Cortex of kidney (tissue), 1 donor: ENCODE measurements at places on chromosomes 3 and 15.

DNA sequence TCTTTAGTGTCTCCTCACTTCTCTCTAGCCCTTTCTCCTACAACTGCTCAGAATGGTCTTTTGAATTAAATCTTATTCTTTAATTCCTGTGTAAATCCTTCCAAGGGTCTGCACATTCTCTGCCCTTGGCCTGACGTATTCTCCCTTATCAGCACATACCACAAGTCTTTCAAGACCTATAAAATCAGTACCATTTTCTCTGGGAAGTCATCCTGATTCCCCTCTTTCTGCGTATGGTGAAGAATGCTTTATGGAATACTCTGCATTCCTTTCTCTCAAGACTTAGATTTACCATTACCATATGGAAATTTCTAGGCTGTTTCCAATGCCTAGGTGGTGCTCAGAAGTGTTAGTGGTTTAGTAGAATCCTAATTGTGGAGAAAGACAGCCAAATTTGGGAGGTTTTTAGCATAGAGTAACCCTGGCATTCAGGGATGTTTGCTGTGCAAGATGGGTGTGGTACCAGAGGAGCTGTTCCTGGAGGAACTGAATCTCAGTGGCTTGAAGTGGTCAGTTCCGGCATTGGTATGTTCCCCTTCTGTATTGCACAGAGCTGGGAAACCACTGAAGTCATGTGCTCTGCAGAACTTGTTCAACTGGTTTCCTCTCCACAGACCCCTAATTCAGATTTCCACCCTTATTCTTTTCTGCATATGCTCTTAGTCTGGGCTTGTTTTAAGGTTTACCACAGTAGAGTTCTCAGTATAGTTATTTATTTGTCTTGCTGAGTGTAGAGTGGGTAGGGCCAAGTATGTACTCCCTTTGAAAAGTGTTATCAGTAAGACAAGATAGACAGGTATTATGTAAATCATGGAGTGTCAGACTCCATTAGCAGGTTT lies 24.5 kb downstream of the IQGAP1 start:
- no peak for DNase-seq

GRCh38 chr15:57213862-57214261 lies 162.4 kb upstream of the CGNL1 start:
- no peak for DNase-seq

GRCh38 chr15:27119695-27120266 lies 148.8 kb downstream of the GABRG3 start:
- DNase-seq: no peak

DNA sequence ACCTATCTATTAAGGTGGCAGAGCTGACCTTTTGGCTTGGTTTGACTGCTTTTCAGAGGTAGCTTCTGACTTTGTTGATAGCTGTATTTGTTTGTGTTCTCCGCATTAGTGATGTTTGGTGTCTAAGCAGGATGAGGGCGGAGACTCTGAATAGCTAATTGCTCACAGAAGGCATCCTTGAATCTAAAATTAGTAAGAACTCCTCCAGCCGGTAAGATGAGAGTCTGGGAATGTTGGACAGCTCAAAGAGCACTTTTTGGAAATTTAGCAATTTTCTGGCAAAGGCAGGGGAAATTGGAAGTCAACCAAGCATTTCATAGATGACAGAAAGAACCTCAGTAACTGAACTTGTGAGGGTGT lies 174.1 kb downstream of the KLHL25 start:
- DNase-seq: no peak

DNA sequence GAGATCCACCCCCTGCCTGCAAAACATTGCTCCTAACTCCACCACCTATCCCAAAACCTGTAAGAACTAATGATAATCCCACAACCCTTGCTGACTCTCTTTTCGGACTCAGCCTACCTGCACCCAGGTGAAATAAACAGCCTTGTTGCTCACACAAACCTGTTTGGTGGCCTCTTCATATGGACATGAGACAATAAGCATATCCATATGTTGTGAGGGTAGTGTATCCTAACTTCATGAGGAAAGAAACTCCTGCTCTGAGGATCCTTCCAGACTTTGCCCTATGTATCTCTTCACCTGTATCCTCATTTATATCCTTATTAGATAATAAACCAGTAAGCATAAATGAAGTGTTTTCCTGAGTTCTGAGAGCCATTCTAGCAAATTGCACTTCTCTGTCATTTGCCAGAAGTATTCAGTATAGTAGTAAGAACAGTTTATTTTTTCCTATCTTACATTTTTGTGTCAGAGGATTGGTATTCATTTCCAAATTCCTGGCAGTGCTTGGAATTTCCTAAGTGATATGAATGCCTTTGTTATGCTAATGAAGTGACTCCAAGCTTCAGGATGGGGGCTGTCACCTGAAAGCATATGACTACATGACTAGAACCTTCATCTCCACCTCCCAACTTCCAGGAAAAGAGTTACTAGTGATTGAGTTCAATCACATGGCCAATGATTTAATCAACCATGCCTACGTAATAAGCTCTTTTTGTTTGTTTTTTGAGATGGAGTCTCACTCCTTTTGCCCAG lies 30.2 kb downstream of the TTBK2 start:
- no peak for DNase-seq

DNA sequence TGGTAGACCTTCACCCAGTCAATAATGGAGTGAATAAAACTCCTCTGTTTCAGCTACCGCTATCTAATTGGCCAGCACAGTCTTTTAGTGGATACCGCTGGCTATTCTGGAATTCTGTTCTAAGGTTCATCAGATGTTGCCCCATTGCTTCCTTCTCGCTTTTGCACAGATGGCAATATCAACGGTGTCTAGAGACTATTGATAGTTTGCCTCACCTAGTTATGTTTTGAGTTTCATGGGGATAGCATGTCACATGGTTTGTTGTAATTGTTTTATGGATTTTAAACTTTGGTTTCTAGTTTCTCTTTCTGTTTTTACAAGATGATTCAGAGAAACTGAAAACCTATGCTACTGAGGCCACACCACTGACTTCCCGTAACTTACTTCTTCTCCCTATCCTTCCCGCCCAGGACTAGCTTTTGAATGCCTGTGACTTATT lies 2.0 kb downstream of the XRN1 start:
- no peak for DNase-seq

DNA sequence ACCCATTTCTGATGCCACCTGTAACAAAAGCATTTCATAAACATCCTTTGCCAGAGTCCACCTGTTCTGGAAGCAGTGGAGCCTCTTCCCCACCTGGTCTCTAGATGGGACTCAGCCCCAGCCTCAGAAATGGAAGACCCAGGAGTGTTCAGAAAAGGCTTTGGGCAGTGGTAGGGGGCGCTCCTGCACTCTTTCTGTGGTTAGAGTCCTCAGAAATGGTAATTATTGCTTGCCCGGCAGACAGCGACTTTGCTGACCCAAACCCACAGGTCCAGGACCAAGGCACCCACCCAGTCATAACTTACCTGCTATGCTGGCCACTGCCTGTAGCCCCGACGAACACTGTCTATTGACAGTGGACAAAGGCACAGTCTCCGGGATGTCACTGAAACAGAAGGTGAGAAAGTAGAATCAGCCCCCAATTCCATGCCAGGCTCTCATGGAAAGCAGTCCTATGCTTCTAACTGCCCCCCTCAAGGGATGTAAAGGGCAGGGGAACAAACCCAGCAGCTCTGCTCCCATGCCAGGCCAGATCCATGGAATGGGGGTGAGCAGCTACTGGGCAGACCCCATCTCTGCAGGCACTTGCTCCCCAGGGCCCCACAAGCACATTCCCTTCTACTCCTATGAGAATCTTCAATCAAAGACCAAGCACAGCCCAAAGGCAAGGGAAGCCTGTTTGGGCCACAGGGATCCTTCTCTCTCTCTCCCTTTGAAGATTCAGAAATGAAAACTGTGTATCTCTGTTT lies 5.1 kb downstream of the ACAA1 start:
- no peak for DNase-seq

DNA sequence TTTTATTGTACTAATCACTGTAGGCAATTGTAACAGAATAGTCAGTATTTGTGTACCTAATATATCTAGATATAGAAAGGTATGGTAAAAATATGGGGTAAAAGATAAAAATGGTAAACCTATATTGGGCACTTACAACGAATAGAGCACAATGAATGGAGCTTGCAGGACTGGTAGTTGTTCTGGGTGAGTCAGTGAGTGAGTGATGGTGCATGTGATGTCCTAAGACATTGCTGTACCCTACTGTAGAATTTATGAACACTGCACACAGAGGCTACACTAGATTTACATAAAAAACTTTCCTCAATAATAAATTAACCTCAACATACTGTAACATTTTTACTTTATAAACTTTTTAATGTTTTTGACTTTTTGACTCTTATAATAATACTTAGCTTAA lies 274.3 kb upstream of the PPP2R3A start:
- no peak for DNase-seq

- DNase-seq: no peak
Observed at GRCh38 chr15:86201313-86202008, 121.8 kb downstream of the AGBL1 start.

- no peak for DNase-seq
Observed at GRCh38 chr15:36329592-36329991, 249.8 kb upstream of the CDIN1 start.

DNA sequence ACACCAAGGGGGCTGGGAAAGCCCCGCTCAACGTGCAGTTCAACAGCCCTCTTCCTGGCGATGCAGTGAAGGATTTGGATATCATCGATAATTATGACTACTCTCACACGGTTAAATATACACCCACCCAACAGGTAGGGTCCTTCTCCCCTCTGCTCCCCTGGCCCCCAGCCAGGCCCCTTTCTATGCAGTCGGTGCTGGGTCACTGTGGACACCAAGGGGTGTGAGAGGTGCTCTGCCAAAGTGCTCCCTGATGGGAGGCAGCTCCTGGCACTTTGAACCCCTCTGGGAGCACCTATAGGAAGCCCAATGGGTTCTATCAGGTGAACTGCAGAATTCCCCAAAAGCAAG lies 98.6 kb downstream of the DNASE1L3 start:
- DNase-seq: no peak

GRCh38 chr15:60155661-60156060 lies 151.6 kb downstream of the FOXB1 start:
- no peak for DNase-seq

DNA sequence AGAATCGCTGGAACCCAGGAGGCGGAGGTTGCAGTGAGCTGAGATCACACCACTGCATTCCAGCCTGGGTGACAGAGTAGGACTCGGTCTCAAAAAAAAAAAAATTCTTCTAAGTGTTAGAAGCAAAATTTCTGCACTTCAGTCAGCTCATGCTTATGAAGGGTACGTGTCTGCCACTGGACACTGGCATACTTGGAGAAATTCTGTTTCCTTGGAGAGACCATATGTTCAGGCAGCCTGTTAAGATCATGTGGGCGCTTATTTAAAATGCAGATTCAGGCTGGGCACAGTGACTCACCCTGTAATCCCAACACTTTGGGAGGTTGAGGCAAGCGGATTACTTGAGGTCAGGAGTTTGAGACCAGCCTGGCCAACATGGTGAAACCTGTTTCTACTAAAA lies 85.6 kb upstream of the IQSEC1 start:
- DNase-seq: no peak

DNA sequence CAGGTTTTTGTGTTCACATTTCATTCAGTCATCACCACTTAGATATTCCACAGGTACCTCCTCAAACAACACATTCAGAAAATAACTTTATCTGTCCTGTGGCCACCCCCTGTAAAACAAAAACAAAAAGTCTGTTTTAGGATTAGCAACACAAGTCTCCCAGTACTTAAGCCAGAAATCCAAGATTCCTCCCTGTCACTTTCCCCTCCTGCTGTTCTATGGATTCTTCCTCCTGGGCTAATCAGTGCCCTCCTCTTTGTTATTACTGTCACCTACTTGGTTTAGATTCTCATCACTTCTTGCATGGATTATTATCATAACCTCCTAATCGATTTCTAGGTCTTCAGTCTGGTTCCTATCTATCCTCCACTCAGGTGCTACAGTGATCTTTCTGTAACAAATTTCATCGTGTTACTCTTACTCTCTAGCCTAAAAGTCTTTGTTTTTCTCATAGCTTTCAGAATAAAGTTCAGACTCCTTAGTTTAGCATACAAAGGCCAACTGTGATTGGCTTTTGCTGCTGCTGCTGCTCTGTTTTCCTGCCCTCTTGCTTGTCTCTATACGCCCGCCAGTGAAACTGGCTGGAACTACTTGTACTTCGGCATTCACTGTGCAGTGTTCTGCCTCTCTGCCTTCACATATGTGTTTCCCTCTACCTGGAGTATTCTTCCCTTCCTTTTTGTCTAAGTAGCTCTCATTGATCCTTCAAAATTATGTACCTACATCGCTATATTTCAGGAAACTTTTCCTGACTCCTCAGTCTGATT lies 32.2 kb downstream of the PPP2R3A start:
- DNase-seq: no peak

- DNase-seq: no peak
Observed at GRCh38 chr15:92407321-92407720, 13.6 kb downstream of the ST8SIA2 start.

GRCh38 chr3:53342353-53342752 lies 5.0 kb downstream of the DCP1A start:
- DNase-seq: no peak

DNA sequence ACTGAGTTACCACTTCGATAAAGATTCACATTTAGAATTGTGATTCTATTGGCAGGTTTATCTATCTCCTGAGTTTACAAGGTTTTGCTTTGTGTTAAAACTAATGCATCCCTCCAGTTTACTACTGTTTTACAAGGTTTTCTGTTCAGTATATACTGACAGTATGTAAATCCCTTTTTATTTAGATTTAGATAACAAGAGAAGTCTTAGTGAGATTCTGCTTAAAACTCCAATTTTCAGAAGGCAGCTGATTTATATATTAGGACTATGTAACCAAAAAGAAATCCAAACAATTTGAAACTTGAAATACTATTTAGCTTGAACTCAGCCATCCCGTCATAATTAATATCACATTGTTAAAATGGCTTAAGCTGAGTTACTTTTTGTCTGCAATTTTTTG lies 619.2 kb downstream of the NAALADL2 start:
- DNase-seq: no peak

DNA sequence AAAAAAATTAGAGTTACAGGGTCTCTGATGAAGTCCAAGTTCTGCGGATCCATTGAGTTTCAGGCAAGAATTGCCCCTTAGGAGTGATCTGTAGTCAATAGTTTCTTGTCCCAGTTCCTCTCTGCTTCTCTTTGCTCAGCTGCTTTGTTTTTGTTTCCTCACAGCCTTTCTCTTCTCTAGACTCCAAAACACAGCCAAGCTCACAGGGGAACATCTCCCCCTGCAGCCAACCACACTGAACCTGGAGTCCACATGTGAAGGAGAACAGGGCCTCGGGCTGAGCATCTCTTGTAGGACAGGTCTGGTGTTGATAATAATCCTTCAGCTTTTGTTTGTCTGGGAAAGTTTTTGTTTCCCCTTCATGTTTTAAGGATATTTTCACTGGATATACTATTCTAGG lies 202.6 kb upstream of the ATP10A start:
- DNase-seq: no peak
